ENCODE measurements at places on chromosomes 5 and 9. TPM values are rescaled to one million over a fixed set of nuclear protein-coding genes. Genes with fewer than 3 reads are reported as not detected.

DNA sequence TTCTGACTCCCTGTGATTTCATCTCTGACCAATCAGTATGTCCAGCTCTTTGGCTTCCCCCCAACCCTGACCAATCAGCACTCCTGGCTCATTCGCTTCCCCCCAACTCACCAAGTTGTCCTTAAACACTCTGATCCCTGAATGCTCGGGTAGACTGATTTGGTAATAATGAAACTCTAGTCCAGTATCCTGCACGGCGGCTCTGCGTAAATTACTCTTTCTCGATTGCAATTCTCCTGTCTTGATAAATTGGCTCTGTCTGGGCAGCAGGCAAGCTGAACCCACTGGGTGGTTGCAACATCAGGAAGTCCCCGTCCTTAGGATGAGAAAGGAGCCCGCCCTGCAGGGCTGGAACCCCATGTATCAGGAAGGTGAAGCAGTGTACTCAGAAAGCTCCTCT lies 10.4 kb downstream of the FCN2 start:
- DNase-seq = no peak
- no peak overlapping the region for H3K27ac ChIP-seq
- no peak overlapping the region for H3K4me3 ChIP-seq
- no peaks in the 10 kb centered on the region for H3K27me3 ChIP-seq
- H3K4me1 ChIP-seq = no peaks in the 10 kb centered on the region
- no peaks in the 10 kb centered on the region for H3K36me3 ChIP-seq

Gene PCDHA7
- not detected for total RNA-seq

- no peak for DNase-seq
- no peak overlapping the region for H3K4me3 ChIP-seq
Measured at GRCh38 chr5:84251503-84251902, 133.2 kb downstream of the EDIL3 start.

DNA sequence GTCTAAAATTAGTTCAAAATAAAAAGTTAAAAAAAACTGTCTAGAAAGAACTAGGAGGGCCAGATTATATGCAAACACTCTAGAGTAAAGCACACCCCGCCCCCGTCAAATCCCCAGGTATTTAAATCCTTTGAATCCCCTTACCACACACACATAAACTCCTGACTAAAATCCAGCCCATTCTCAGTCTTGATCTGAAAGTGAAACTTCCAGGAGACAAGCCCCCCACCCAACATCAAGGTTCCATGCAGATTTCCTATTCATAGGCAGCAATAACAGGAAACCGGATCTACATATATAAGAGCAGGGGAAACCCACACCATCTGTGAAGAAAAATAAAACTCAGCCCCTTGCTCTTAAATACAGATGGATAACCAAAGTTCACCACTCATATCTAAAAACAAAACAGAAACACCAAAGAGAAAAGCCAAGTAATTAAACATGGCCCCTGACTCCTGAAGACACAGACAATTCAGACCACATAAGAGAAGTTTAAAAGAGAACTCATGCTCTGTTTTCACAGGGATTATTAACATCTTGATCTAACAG lies 42.3 kb downstream of the MARCHF3 start:
- no peaks in the 10 kb centered on the region for H3K27me3 ChIP-seq
- H3K36me3 ChIP-seq = no peaks in the 10 kb centered on the region
- H3K4me3 ChIP-seq = no peak overlapping the region

GRCh38 chr9:125397736-125398135 lies 136.1 kb downstream of the GAPVD1 start:
- no peaks in the 10 kb centered on the region for H3K36me3 ChIP-seq
- H3K27me3 ChIP-seq = no peaks in the 10 kb centered on the region
- no peak for DNase-seq
- H3K27ac ChIP-seq = no peak overlapping the region
- no peak overlapping the region for H3K4me3 ChIP-seq

GRCh38 chr9:5897851-5898250 lies 7.2 kb downstream of the MLANA start:
- H3K27me3 ChIP-seq = no peaks in the 10 kb centered on the region
- H3K36me3 ChIP-seq = no peaks in the 10 kb centered on the region
- no peak overlapping the region for H3K4me3 ChIP-seq
- peaks cover 6% of the 10 kb centered on the region for H3K4me1 ChIP-seq
- H3K27ac ChIP-seq = no peak overlapping the region
- no peak for DNase-seq

DNA sequence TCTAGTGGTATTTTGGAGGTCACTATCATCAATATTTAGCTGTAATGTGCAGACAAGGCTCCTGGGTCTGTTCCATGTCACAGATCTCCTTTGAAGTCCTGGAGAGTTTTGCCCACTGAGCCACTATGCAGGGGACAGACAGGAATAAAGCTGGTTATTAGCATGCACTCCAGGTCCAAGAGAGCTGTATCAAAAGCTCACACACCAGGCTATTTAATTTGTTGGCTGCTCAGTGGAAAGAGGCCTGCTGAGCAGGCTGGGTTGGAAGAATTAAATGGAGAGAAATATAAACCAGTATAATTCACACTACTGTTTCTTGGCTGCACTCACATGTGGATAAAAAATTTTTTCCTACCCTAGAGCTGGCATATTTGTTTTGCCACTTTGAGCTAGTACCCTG lies 113.8 kb upstream of the TAF11L2 start:
- no peaks in the 10 kb centered on the region for H3K4me1 ChIP-seq
- no peak overlapping the region for H3K27ac ChIP-seq
- no peak overlapping the region for H3K4me3 ChIP-seq
- no peak for DNase-seq
- peaks cover 2% of the 10 kb centered on the region for H3K27me3 ChIP-seq
- H3K36me3 ChIP-seq = no peaks in the 10 kb centered on the region

GRCh38 chr5:24397601-24398000 lies 247.2 kb downstream of the CDH10 start:
- H3K27me3 ChIP-seq = no peaks in the 10 kb centered on the region
- no peak overlapping the region for H3K27ac ChIP-seq
- H3K4me1 ChIP-seq = no peaks in the 10 kb centered on the region
- peak overlapping the region; percentile 37 for H3K4me3 ChIP-seq
- H3K36me3 ChIP-seq = no peaks in the 10 kb centered on the region

Gene CDO1
- 472 TPM for total RNA-seq

GRCh38 chr5:39503155-39503554 lies 78.4 kb upstream of the DAB2 start:
- H3K36me3 ChIP-seq = no peaks in the 10 kb centered on the region
- no peaks in the 10 kb centered on the region for H3K4me1 ChIP-seq
- peaks cover 5% of the 10 kb centered on the region for H3K27me3 ChIP-seq
- DNase-seq = no peak
- no peak overlapping the region for H3K27ac ChIP-seq

DNA sequence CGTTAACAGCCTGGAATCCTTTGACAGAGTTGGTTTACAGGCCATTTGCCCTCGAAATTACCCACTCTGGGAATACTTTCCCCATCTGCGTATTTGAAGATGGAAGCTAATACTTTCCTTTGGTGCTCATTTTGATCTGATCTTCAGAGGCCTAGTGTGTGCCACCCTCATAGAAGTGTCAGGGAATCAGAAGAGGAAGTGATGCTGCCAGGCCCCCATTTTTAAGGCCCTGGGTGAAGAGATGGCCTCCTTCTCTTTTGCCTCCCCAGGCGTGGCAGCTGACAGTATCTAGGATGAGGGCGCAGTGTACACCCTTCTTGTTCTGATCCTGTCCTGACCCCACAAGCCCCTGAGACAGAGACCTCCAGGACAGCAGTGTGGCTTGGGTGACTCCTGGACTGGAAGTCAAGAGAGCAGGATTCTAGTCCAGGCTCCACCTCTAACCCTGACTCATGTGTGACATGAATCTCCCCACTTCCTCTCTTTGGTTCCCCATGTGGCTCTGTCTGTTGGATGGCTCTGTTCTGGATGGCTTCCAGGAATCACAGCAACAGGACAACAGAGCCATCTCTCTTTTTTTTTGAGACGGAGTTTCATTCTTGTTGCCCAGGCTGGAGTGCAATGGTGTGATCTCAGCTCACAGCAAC lies 27.8 kb downstream of the CSF1R start:
- H3K4me1 ChIP-seq = no peaks in the 10 kb centered on the region
- no peak overlapping the region for H3K4me3 ChIP-seq
- no peak overlapping the region for H3K27ac ChIP-seq

GRCh38 chr5:89864941-89865340 lies 544.6 kb downstream of the CETN3 start:
- no peak overlapping the region for H3K27ac ChIP-seq
- DNase-seq = no peak
- H3K4me3 ChIP-seq = no peak overlapping the region
- no peaks in the 10 kb centered on the region for H3K36me3 ChIP-seq
- no peaks in the 10 kb centered on the region for H3K4me1 ChIP-seq
- no peaks in the 10 kb centered on the region for H3K27me3 ChIP-seq

Gene MAMDC2
- 0.28 TPM for total RNA-seq

Gene SPATA31C1
- total RNA-seq = 0.05 TPM

Gene ZNF454
- total RNA-seq = 0.50 TPM

Gene PRRC1
- total RNA-seq = 29.7 TPM

Gene BTNL8
- total RNA-seq = 0.67 TPM

Gene PCDHGA10
- 3.9 TPM for total RNA-seq

DNA sequence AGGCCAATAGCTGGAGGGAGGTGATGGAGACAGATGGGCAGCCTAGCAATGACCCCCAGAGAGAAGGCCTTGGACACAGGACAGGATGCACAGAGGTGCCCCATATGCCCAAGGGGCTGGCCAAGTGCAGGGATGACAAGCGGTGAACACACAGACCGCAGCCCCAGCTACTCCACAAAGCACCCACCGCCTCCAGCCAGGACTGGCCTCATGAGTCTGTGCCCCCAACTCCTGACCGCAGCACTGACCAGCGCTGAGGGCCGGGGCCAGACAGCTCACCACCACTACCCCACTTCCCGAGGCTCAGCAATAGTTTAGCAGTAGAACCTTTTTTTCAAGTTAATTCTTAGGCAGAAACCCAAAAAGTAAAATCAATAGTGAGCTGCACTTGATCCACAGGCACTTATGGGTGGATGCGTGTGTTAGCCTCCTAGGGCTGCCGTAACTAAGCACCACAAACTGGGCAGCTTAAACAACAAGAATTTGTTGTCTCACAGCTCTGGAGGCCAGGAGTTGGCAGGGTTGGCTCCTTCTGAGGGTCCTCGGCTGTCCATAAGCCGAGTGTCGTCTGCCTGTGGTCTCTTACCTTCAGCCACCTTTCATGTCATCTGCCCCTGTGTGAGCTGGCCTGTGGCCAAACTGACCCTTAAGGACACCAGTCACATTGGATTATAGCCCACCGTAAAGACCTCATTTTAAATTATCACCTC lies 14.1 kb downstream of the ROR2 start:
- no peak overlapping the region for H3K27ac ChIP-seq
- H3K36me3 ChIP-seq = no peaks in the 10 kb centered on the region
- no peak for DNase-seq
- H3K4me1 ChIP-seq = no peaks in the 10 kb centered on the region
- no peaks in the 10 kb centered on the region for H3K27me3 ChIP-seq

- H3K36me3 ChIP-seq = no peaks in the 10 kb centered on the region
- no peaks in the 10 kb centered on the region for H3K4me1 ChIP-seq
- DNase-seq = no peak
- H3K4me3 ChIP-seq = no peak overlapping the region
- no peaks in the 10 kb centered on the region for H3K27me3 ChIP-seq
Measured at GRCh38 chr5:136811086-136811485, 445.7 kb upstream of the TRPC7 start.

Gene IRGM
- not detected for total RNA-seq

GRCh38 chr9:96621618-96622017 lies 2.0 kb upstream of the CDC14B start:
- no peaks in the 10 kb centered on the region for H3K4me1 ChIP-seq
- H3K27me3 ChIP-seq = no peaks in the 10 kb centered on the region
- no peak for DNase-seq
- no peak overlapping the region for H3K27ac ChIP-seq
- no peak overlapping the region for H3K4me3 ChIP-seq
- H3K36me3 ChIP-seq = no peaks in the 10 kb centered on the region

Gene GRXCR2
- total RNA-seq = not detected

DNA sequence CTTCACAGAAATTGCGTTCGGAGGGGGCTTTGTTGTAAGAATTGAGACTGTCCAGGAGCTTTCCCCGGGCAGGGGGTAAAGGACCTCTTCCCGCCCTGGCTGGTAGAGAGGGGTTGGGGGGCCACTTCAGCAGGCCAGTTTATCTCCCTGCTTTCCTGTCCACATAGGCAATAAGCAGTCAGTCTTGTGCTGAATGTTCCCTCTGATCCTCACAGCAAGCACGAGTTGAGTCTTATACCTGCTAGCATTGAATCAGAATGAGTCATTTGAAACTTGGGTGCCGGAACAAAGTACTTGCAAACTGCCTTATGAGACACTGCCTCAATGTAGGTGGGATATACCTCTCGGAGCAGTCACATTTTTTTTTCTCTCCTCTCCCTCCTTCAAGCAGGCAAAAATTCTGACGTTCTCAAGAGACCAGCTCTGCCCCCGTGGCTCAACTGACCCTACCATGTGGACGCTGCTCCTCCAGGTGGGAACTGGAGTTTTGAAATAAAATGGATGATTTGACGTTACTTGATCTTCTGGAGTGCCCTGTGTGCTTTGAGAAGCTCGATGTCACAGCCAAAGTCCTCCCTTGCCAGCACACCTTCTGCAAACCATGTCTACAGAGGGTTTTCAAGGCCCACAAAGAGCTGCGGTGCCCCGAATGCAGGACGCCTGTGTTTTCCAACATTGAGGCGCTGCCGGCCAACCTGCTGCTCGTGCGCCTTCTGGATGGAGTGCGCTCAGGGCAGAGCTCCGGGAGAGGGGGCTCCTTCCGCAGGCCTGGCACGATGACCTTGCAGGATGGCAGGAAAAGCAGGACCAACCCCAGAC lies 1.3 kb downstream of the SH3RF2 start:
- H3K4me3 ChIP-seq = peak overlapping the region; percentile 95
- H3K4me1 ChIP-seq = peaks cover 50% of the 10 kb centered on the region
- H3K27me3 ChIP-seq = no peaks in the 10 kb centered on the region
- DNase-seq = no peak

Gene RNF183
- not detected for total RNA-seq

- DNase-seq = no peak
- no peak overlapping the region for H3K27ac ChIP-seq
- H3K4me3 ChIP-seq = no peak overlapping the region
- no peaks in the 10 kb centered on the region for H3K4me1 ChIP-seq
- H3K27me3 ChIP-seq = no peaks in the 10 kb centered on the region
Measured at GRCh38 chr5:125750147-125750860, 672.9 kb upstream of the GRAMD2B start.

- no peak for DNase-seq
- no peak overlapping the region for H3K4me3 ChIP-seq
Measured at GRCh38 chr5:32100230-32100629, 73.9 kb downstream of the GOLPH3 start.

Gene HAPLN1
- total RNA-seq = not detected

GRCh38 chr9:128771745-128772519 lies at the start of gene ZER1:
TSS of gene ZER1 (minus strand) at chr9:128771927. CDS start at chr9:128755565, 16,362 bp downstream.
- DNase-seq = peak; percentile 95
- peaks cover 39% of the 10 kb centered on the region for H3K4me1 ChIP-seq
- no peaks in the 10 kb centered on the region for H3K36me3 ChIP-seq
- H3K4me3 ChIP-seq = peak within 1 kb of the TSS; percentile 96
- H3K27me3 ChIP-seq = no peaks in the 10 kb centered on the region
- H3K27ac ChIP-seq = peak within 1 kb of the TSS; percentile 94

- H3K36me3 ChIP-seq = no peaks in the 10 kb centered on the region
- H3K27me3 ChIP-seq = no peaks in the 10 kb centered on the region
- H3K4me3 ChIP-seq = no peak overlapping the region
Measured at GRCh38 chr5:72786676-72787075, 29.8 kb upstream of the TNPO1 start.

- no peaks in the 10 kb centered on the region for H3K27me3 ChIP-seq
- no peak overlapping the region for H3K4me3 ChIP-seq
- no peak for DNase-seq
- H3K27ac ChIP-seq = no peak overlapping the region
- H3K4me1 ChIP-seq = peaks cover 8% of the 10 kb centered on the region
- no peaks in the 10 kb centered on the region for H3K36me3 ChIP-seq
Measured at GRCh38 chr5:77239126-77239741, 28.8 kb downstream of the PDE8B start.

Data from liver (tissue), 10 donors.